Inflammatory macrophage (primary cell): ENCODE measurements at places on chromosomes 5 and 9.

GRCh38 chr5:102295534-102296177 lies 428 bp downstream of the SLCO4C1 start:
- no peak for DNase-seq

GRCh38 chr5:54739371-54739770 lies 221.8 kb downstream of the SNX18 start:
- no peak for DNase-seq

DNA sequence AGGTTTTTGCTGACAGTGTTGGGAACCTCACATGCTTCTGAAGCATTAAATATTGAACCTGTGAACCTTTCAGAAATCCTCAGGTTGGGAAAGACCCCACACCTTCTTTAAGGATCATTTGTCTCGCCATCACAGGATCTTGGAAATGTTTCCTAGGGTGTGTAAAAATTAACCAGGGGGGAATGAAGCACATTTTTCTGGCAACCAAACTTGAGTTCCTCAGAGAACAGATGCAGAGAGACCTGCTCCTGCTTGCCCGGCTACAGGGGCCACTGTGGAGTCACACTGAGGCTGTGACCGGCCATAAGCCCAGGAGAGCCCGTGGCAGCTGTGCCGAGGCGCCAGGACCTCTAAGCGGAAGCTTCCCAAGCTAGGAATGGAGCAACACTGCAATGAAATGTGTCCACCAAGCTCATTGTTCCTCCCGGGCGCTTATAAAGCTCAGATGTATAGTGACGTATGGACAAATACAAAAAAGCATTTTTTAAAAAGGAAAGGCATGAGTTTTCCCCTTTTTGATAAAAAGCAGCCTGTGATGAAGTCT lies 7.7 kb downstream of the CXCL14 start:
- DNase-seq: no peak

DNA sequence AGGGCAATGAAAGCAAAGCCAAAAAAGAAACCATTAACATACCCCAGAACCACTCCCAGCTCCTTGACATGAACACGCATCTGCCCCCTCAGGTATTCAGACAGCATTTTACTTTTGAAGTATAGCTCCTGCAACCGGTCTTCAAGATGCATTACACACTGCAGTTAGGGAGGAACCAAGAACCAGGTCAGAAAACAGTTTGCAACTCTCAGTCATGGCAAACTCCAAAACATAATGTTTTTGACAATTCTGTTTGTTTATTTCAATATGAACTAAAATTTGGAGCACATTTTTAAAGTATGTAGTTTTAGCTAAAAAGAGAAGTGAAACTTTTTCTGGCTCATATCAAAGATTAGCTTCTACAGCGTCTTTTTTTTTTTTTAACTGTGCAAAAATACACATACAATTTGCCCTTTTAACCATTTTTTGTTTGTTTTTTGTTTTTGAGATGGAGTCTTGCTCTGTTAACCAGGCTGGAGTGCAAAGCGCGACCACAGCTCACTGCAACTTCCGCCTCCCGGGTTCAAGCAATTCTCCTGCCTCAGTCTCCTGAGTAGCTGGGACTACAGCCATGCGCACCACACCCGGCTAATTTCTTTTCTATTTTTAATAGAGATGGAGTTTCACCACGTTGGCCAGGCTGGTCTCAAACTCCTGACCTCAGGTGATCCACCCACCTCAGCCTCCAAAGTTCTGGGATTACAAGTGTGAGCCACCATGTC lies 12.2 kb upstream of the RAPGEF6 start:
- DNase-seq: no peak

- peak; percentile 87 for DNase-seq
Observed at GRCh38 chr5:143403593-143404415, at the start of gene NR3C1. Gene NR3C1 (minus strand): TSS chr5:143403686. CDS start chr5:143400839, 2,847 bp downstream.

DNA sequence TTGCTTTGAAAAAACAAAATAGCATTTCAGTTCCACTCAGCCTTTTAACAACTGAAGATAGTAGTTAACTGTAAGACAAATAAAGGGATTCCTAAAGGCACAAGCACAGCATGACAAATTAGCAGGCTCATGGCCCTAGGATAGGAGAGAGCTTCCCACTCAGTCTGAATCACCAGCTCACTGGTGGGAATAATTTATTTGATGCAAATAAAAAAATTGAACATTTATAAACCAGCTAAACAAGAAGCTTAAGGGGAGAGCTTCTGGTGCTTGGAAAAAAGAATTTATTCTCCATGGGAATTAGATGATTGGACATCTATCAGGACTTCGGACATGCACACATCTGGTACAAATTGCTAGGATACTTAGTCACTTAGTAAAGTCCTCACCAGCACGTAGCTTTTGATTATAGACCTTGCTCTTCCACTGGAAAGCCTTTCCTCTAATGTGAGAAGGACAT lies 294.1 kb upstream of the TNC start:
- DNase-seq: no peak

- DNase-seq: no peak
Observed at GRCh38 chr5:56128113-56128512, 105.0 kb downstream of the ANKRD55 start.

DNA sequence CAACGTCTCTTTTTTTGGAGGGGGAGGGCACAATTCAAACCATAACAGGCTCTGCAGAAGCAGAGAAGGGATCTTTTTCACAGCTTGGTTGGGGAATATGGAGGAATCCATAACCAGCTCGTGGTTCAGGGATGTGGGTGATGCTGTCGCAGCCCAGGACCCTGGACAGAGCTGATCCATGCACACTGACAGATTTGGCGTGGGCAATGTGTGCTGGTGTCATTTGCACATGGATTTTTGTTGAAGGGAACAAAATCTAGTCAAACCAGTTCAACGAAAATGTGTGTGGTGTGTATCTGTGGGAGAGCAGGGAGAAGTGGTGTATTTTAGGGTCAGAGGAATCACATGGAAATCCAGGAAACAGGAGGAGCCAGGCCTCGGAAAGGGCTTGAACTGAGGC lies 4.2 kb downstream of the DOCK2 start:
- no peak for DNase-seq

DNA sequence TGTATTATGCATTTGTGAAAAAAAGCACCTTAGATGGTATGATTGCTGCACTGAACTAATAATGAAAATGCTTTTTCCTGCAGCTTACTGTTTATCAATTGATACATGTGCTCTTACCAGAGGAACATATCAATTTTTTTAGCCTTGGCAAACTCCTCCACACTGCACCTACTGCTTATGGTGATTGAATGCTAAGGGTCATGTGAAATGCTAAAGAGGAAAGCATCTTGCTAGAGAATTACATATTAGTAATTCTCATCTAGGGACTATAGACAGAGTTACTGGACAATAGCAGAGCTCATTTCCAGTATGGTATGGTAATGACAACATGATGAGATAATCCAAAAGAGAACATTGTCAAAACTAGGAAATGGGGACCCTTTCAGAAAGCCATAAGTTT lies 817.1 kb downstream of the CDH12 start:
- DNase-seq: no peak

GRCh38 chr5:127814588-127814973 lies 111.4 kb downstream of the CCDC192 start:
- DNase-seq: no peak

- DNase-seq: no peak
Observed at GRCh38 chr5:2307631-2308030, 424.9 kb upstream of the IRX4 start.

- no peak for DNase-seq
Observed at GRCh38 chr9:93908591-93909241, 46.4 kb downstream of the BARX1 start.

GRCh38 chr9:108168236-108168850 lies 678.8 kb upstream of the KLF4 start:
- DNase-seq: no peak

DNA sequence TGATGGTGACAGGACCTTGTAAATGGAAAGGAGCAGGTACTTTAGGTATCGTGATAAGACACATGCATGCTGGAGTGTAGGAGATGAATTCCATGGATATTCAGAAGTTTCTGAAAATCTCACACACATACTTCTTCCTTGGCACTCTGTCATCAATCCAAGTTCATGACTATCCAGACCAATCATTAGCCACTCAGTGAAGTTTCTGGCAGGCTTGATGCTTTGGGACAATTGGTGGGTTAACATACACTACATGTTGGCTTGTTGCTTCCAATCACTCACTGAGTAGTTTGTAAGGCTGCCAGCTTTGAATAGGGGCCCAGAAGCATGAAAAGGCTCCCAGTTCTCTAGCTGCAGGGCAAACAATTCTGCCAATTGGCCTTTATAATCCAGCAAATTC lies 147.6 kb downstream of the CEMIP2 start:
- DNase-seq: no peak

DNA sequence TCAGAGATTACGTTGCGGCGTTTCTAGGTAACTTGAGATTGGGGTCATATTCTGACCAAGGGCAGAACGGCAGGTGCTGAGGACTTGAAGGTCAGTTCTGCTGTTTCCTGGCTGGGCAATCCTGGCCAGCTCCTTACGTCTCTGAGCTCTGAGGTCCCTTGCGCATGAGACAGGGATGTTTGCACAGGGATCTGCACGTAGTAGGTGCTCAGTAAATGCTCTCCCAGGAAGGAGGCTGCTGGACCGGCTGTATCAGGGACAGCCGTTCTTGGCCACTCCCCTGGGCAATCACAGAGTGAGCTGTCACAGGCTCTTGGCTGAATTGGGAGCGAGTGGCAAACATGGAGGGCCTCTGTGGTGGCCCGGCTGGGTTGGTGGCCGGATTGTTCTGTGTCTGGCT lies 8.3 kb downstream of the NCS1 start:
- DNase-seq: no peak

DNA sequence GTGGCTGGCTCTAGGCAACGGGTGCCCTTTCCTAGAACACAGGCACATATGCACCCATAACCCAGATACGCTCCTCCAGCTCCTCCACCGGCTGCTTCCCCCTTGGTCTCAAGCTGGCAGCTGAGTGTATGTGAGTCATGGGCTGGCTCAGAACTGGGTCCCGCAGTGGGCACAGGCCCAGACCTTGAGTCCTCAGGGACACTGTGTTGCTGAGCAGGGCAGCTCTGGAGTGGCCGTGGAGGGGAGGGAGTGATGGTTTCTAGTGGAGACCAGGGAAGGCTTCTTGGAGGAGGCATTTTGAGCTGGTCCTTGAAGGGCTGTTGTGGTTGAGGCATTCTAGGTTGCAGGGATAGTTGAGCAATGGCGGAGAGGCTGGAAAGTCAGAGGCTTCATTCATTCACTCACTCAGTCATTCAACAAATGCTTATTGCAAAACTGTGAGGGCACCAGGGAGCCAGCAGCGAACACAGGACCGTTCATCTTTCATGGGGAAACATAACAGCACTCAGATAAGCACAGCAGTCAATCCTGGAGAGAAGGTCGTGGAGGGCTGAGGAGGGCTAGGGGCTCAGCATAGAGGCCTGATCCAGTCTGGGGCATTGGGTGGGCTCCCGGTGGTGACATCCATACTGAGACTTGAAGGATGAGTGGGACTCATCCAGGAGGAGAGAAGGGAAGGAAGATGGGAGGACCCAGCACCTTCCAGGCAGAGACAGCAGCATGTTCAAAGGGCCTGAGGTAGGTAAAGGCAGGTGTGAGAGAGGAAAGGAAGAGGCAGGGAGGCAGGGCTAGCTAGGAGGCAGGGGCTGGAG lies 2.4 kb downstream of the BBLN start:
- no peak for DNase-seq

- no peak for DNase-seq
Observed at GRCh38 chr5:144433893-144434292, 263.2 kb downstream of the KCTD16 start.
